ENCODE measurements at places on chromosomes 11 and 22.

GRCh38 chr11:62782753-62783152, 4.4 kb upstream of the TMEM179B start:
- no peak for DNase-seq

DNA sequence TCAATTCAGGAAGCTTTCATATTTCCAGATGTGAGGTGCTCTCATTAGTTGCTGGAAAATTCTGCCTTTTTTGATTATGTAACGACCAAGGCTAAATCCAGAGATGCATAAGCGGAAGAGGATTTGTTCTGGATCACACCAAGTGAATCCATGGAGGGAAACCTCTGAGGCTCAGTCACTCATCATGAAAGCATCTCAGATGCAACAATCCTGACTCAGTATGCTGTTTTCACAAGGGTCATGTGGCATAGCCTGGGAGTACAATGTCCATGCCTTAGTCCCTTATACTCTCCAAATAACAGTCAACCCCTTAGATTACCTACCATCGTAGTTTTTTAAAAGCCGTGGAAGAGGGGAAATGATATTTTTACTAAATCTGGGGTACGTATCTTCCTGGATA, 445.6 kb downstream of the NTM start:
- no peak for DNase-seq

GRCh38 chr22:28759861-28760560, 12.5 kb upstream of the CCDC117 start:
- no peak for DNase-seq

- DNase-seq: no peak
Measured at GRCh38 chr22:46183733-46184132, 33.4 kb downstream of the PPARA start.

DNA sequence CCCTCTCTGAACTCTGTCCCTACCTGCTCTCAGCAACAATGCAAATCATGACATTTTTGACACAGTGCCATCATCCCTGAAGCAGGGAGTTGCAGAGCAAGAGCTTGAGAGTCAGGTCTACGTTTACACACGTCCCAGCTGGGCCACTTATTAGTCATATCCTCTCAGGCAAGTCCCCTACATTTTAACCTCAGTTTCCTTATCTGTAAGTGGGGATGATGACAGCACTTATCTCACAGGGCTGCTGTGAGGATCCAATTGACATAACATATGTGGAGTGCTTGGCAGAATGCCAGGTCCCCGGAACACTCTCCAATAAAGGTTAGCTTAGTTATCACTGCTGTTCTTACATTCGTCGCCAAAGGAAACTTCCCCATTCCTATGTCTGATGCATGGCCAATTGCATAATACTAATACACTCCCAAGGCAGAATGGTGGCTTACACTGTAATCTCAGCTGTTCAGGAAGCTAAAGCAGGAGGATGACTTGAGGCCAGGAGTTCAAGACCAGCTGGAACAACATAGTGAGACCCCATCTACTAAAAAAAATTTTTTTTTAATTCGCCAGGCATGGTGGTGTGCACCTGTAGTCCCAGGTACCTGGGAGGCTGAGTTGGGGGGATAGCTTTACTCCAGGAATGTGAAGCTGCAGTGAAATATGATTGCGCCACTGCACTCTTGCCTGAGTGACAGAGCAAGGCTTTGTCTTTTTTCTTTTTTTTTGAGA, 16.6 kb downstream of the ASCC2 start:
- DNase-seq: peak; percentile 73

DNA sequence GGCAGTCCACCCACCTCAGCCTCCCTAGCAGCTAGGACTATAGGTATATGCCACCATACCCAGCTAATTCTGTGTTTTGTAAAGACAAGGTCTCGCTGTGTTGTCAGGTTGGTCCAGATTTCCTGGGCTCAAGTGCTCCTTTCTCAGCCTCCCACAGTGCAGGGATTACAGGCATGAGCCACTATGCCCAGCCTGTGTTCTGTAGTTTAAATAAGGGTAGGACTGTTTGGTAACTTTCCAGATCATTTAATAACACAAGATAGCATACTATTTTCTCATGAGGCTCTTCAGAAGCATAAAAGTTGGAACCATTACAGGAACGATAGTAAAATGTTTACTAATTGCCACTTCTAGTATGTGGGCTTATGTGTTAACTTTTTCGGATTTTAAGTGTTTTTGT, 38.0 kb upstream of the GRIK4 start:
- no peak for DNase-seq

DNA sequence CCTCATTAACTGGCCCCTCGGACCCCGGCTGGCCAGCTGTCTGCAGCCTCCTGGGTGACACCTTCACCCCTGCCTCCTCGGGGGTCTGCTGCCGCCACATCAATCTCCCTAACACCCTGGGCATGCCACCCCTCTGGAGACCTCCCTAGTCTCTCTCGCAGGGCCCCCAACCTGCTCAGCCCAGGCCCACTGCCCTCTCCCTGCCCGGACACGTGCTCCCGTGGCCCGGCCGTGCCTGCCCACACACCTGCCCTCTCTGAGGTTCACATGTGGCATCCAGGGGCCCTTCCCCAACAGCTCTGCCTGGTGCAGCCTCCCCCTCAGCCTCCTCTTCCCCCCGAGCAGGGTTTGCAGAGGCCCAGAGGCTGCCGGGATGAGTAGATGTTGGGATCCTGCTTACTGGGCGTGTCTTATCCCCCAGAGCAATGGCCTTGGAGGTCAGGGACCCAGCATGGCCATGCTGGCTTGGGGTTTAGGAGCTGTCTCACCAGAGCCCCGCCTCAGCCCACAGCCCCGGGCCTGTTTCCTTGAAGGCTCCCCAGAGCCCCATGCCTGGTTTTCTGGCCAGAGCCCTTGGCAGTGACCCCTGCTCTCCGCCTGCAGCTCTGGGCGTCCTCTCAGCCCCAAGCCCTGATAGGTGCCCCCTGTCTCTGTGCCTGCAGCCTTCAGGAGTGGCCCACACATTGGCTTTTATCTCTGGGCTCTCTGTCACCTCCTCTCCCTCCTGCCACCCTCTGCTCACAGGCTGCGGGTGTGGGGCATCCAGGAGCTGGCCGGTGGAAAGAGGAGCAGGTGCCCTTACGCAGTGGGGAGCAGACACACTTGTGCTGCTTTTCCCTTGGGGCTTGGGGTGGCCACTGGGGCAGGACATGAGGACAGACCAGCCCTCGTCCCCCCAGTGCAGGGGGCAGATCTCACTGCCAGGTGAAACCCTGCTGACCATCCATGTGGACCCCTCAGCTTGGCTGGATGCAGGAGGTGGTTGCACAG, 25.7 kb upstream of the SEPTIN5 start:
- no peak for DNase-seq

DNA sequence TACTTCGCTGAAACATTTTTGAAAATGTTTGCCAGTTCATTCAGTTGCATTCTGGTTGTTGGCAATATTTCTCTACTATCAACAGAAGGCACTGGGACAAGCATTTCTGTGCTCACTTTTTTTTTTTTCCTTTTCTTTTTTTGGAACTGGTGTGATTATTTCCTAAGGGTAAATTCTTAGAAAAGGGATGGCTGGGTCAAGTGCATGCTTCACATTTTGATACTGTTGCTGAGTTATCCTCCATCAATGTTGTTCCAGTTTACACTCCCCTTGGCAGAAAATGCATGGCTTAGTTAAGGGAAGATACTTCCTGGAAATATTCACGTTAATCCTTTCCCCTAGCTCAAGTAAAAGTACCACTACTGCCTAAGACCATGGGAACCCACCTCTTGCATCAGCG, 81.8 kb downstream of the OSBP2 start:
- no peak for DNase-seq

DNA sequence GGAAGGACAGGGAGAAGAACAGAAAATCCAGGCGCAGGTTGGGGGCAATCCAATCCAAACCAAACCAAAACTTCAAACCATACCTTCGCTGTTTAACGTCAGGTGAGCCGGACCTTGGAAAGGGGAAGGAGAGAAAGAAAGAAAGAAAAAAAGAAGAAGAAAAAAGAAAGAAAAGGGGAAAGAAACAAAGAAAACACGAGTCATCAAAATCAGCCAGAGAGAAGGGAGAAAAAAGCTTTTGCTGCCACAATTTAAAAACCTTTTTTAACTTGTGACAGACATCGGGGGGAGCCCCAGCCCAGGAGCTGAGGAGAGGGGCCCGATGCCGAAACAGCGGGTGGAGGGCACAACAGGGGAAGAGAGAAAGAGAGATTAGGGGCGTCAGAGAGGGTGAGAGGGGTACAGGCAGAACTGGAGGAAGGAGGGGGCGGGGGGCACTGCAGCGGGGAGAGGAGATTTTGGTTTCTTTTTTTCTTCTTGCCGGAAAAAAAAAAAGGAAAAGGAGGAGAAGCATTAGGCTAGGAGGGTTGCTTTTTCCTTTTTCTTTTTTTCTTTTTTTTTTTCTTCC, 30.1 kb downstream of the NRXN2 start:
- DNase-seq: no peak

GRCh38 chr22:25741692-25742626, at the start of gene MYO18B:
TSS of gene MYO18B (plus strand) at chr22:25742188. CDS start at chr22:25761093, 18,905 bp downstream.
- DNase-seq: no peak

GRCh38 chr11:119907122-119907851, 178.3 kb upstream of the NECTIN1 start:
- no peak for DNase-seq

DNA sequence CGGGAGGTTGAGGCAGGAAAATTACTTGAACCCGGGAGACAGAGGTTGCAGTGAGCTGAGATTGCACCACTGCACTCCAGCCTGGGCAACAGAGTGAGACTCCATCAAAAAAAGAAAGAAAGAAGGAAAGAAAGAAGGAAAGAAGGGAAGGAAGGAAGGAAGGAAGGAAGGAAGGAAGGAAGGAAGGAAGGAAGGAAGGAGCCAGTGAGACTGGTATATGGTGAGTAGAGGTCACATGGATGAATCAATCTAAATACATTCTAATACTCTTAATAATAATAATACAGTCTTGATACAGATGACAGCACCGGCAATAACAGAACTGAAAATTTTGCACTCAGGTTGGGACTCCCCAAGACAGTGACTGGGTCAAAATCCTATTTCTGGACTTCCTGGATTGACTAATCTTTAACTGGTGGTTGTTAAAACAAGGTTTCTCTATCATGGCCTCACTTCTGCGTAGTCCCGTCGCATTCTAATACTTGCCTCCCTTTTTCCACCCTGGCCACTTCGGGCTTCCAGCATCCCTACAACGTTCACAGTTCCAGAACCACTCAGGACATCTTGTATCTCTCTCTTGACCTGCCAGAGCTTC, 53.5 kb upstream of the EIF3M start:
- no peak for DNase-seq

- DNase-seq: peak; percentile 15
Measured at GRCh38 chr11:72333661-72334060, 89.7 kb upstream of the PHOX2A start.

GRCh38 chr22:37014835-37015586, 4.2 kb downstream of the TST start:
- DNase-seq: no peak
